Neural crest cell (in vitro differentiated cells): ENCODE measurements at places on chromosomes 12 and 14. TPM values are rescaled to one million over a fixed set of nuclear protein-coding genes. Genes with fewer than 3 reads are reported as not detected.

DNA sequence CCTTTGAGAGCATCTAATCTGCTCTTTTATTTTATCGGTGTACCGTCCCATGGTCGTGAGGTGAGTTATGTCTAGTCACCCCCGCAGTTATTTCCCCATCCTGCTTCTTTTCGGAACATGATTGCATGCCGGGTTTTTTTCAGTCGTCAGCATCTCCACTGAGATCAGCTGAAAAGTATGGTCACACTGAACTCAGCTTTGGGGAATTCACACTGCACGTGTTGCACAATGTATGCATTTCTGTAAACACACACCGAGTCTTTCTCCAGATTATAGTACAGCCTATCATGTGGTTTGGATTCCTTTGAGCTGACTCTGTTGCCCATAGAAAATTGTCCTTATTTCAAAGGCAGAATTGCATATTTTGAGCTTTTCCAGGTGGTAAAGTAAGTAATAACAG, 24.6 kb downstream of the PLXNC1 start:
- peaks cover 2% of the 10 kb centered on the region for H3K36me3 ChIP-seq
- H3K27me3 ChIP-seq: no peaks in the 10 kb centered on the region
- peaks cover 7% of the 10 kb centered on the region for H3K4me1 ChIP-seq
- H3K27ac ChIP-seq: no peak overlapping the region
- no peak overlapping the region for H3K4me3 ChIP-seq

DNA sequence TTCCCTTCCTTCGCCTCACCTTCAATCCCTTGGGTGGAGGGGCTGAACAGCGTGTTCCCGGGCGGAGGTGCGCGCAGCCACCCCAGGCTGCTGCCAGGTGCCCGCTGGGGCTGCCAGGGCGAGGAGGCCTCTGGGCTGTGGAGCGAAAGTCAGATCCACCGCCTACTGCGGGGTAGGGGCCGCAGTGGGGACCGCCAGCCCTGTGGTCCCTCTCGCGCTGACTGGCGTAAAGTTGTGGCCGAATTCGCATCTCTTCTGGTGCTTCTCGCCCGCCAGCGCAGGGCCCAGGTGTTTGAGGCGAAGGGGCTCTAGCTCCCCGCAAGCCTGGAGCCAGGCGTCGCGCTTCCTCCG, 6.9 kb upstream of the HOXC4 start:
- no peaks in the 10 kb centered on the region for H3K36me3 ChIP-seq
- no peaks in the 10 kb centered on the region for H3K4me1 ChIP-seq
- no peak for DNase-seq
- peak overlapping the region; percentile 58 for H3K27ac ChIP-seq
- H3K4me3 ChIP-seq: peak overlapping the region; percentile 45

Gene BCAT1
- total RNA-seq: 199 TPM in 2 replicates

Gene TEX52
- 0.25 TPM in 1 of 2 replicates, not detected in the other for total RNA-seq

- H3K27ac ChIP-seq: no peak overlapping the region
- no peaks in the 10 kb centered on the region for H3K27me3 ChIP-seq
- H3K36me3 ChIP-seq: peaks cover 16% of the 10 kb centered on the region
- peaks cover 8% of the 10 kb centered on the region for H3K4me1 ChIP-seq
Measured at GRCh38 chr12:119864591-119864990, 12.5 kb downstream of the CIT start.

Gene KRT83
- not detected in 2 replicates for total RNA-seq

Gene PTPRR
- total RNA-seq: 0.61 and 0.75 TPM in 2 replicates

Gene OR4E2
- not detected in 2 replicates for total RNA-seq
